ENCODE measurements at places on chromosomes 13 and 19. TPM values are rescaled to one million over a fixed set of nuclear protein-coding genes. Genes with fewer than 3 reads are reported as not detected.

DNA sequence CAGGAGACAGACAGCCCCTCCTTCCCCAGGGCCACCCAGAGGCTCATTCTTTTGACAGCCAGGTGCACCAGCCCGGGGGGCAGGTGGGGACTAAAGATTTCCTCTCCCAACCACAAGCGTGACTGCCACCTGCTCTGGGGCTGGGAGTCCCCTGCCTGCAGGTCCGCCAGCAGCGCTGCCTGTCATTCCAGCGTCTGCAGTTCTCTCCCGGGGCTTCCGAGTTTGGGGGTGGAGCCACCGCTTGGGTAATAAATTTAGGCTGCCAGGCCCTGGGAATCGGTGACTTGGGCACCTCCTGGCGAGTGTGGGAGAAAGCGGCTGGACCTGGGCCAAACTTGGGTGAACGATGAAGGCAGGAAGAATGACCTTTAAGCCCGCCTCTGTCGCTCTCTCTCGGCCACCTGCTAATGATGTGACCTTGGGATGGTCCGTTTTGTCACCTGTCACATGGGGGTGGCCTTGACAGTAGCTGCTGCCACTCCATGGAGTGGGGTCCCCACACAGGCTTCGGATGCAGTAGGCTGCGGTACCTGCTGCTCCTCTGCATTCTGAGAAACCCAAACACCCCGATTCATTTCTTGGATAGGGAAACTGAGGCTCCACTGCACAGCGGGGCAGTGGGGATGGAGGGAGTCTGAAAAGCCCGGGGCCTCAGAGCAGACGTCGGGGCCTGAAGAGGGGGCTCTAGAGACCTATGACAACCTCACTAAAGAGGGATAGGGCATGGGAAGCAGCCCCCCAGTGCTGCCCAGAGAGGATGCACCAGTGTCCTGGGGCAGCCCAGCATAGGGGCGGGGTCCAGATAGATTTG, 12.8 kb downstream of the FUT6 start:
- peak; percentile 58 for DNase-seq
- no peak overlapping the region for H3K27ac ChIP-seq
- no peaks in the 10 kb centered on the region for H3K27me3 ChIP-seq

DNA sequence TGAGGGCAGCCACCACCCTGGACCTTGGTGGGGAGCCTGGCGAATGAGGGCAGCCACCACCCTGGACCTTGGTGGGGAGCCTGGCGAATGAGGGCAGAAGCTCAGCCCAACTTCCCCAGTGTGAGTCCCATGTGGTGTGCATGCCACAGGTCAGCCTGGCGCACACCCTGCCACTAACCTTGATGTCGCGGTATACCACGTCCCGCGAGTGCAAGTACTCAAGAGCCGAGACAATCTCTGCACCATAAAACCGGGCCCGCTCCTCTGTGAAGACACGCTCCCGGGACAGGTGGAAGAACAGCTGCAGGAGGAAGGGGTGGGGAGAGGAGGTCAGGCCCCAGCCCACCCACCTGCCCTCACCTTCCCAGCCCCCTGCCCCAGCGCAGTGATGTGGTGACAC, 11.3 kb upstream of the CCNP start:
- H3K4me3 ChIP-seq: no peak overlapping the region
- no peaks in the 10 kb centered on the region for H3K27me3 ChIP-seq
- no peak overlapping the region for H3K27ac ChIP-seq
- no peaks in the 10 kb centered on the region for H3K4me1 ChIP-seq
- no peak for DNase-seq

The FPR3 gene
- not detected for total RNA-seq

The OR7C1 gene
- total RNA-seq: not detected

- DNase-seq: no peak
- no peak overlapping the region for H3K4me3 ChIP-seq
- H3K4me1 ChIP-seq: peaks cover 8% of the 10 kb centered on the region
- H3K36me3 ChIP-seq: peaks cover 3% of the 10 kb centered on the region
- no peaks in the 10 kb centered on the region for H3K27me3 ChIP-seq
- H3K27ac ChIP-seq: no peak overlapping the region
Measured at GRCh38 chr13:40211586-40211968, 454.9 kb downstream of the FOXO1 start.

GRCh38 chr19:48308631-48309586, 16.4 kb upstream of the EMP3 start:
- no peak overlapping the region for H3K4me3 ChIP-seq
- H3K36me3 ChIP-seq: no peaks in the 10 kb centered on the region
- H3K4me1 ChIP-seq: no peaks in the 10 kb centered on the region
- DNase-seq: no peak
- peaks cover 67% of the 10 kb centered on the region for H3K27me3 ChIP-seq

- H3K4me3 ChIP-seq: no peak overlapping the region
- H3K36me3 ChIP-seq: peaks cover 5% of the 10 kb centered on the region
- no peaks in the 10 kb centered on the region for H3K4me1 ChIP-seq
- no peak for DNase-seq
- H3K27me3 ChIP-seq: no peaks in the 10 kb centered on the region
Measured at GRCh38 chr13:23966691-23967615, 69.7 kb upstream of the C1QTNF9B start.

GRCh38 chr13:93716623-93717022, 490.0 kb downstream of the GPC6 start:
- H3K4me3 ChIP-seq: no peak overlapping the region
- no peaks in the 10 kb centered on the region for H3K36me3 ChIP-seq
- H3K27me3 ChIP-seq: no peaks in the 10 kb centered on the region
- H3K27ac ChIP-seq: no peak overlapping the region

GRCh38 chr13:98609756-98610155, 32.8 kb upstream of the STK24 start:
- no peaks in the 10 kb centered on the region for H3K4me1 ChIP-seq
- H3K27ac ChIP-seq: no peak overlapping the region
- no peak overlapping the region for H3K4me3 ChIP-seq
- no peaks in the 10 kb centered on the region for H3K36me3 ChIP-seq
- no peaks in the 10 kb centered on the region for H3K27me3 ChIP-seq

DNA sequence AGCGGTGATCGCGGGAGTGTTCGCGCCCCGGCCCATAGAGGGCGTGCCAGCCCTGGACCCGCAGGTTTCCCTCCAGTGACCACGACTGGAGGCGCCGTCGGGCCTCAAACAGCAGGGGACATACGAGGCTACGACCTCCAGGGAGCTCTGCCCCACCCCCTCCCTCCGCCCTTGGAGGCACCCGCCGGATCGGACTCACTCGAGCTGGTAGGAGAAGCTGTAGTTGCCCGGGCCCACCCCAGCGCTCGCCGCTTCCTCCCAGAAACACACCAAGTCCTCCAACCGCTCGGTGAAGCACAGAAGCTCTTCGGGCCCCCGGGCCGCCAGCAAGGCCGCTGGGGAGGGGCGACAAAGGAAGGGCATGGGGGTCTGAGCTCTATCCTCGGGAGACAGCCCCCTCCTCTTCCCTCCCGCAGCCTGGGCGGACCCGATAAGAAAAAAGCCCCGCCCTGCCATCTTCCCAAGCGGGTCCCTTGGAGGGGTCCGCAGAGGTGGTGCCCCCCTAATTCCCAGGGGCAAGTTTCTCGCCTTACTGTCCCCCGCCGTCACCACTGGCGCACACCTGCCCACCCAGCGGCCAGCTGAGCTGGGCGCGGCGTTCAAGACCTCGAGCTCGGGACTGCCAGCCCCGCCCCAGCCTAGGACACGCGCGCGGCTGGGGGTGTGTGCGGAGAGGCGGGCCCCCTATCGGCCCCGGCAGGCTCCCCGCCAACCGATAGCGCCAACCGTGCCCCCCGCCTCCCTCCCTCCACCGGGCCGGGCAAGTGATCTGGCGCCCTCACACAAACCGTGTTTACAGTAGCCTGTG, 1.0 kb downstream of the EPOR start:
- H3K4me1 ChIP-seq: peaks cover 21% of the 10 kb centered on the region
- H3K27ac ChIP-seq: peak overlapping the region; percentile 33
- DNase-seq: peak; percentile 73
- peak overlapping the region; percentile 80 for H3K4me3 ChIP-seq

- no peak for DNase-seq
- H3K27me3 ChIP-seq: no peaks in the 10 kb centered on the region
- H3K4me3 ChIP-seq: no peak overlapping the region
- no peaks in the 10 kb centered on the region for H3K4me1 ChIP-seq
Measured at GRCh38 chr13:89163096-89163495, 1491.9 kb downstream of the SLITRK5 start.

DNA sequence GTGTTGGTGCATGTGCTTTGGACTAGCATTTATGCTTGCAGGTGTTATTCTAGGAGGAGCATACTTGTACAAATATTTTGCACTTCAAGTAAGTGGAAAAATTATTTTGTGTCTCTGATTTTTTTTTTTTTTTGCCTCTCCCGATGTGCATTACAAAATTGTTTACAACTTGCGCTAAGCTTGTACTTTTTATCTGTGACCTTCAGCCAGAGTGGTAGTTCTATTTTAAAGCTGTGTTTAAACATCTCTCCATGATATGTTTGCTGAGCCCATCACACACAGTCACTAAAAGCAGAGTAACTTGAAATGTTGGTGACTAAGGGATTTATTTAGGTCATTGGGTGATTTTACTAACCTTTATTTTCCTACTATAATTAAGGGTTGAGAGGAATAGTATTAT, 20.8 kb downstream of the ITM2B start:
- no peaks in the 10 kb centered on the region for H3K27me3 ChIP-seq
- no peak for DNase-seq
- peaks cover 9% of the 10 kb centered on the region for H3K4me1 ChIP-seq
- no peak overlapping the region for H3K4me3 ChIP-seq
- H3K36me3 ChIP-seq: peaks cover 13% of the 10 kb centered on the region

GRCh38 chr19:1624458-1624857, 19.2 kb upstream of the UQCR11 start:
- DNase-seq: no peak
- H3K27ac ChIP-seq: no peak overlapping the region

DNA sequence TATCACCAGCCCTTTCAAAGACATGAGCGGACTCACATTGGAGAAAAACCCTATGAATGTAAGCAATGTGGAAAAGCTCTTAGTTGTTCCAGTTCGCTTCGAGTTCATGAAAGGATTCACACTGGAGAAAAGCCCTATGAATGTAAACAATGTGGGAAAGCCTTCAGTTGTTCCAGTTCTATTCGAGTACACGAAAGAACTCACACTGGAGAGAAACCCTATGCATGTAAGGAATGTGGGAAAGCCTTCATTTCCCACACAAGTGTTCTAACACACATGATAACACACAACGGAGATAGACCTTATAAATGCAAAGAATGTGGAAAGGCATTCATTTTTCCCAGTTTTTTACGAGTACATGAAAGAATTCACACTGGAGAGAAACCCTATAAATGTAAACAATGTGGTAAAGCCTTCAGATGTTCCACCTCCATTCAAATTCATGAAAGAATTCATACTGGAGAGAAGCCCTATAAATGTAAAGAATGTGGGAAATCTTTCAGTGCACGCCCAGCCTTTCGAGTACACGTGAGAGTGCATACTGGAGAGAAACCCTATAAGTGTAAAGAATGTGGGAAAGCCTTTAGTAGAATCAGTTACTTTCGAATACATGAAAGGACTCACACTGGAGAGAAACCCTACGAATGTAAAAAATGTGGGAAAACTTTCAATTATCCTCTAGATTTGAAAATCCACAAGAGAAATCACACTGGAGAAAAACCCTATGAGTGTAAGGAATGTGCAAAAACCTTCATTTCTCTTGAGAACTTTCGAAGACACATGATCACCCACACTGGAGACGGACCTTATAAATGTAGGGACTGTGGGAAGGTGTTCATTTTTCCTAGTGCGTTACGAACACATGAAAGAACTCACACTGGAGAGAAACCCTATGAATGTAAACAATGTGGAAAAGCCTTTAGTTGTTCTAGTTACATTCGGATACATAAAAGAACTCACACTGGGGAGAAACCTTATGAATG, 17.6 kb downstream of the ZNF791 start:
- H3K4me3 ChIP-seq: no peak overlapping the region
- no peaks in the 10 kb centered on the region for H3K4me1 ChIP-seq
- H3K27me3 ChIP-seq: no peaks in the 10 kb centered on the region
- peaks cover 44% of the 10 kb centered on the region for H3K36me3 ChIP-seq
- no peak overlapping the region for H3K27ac ChIP-seq

DNA sequence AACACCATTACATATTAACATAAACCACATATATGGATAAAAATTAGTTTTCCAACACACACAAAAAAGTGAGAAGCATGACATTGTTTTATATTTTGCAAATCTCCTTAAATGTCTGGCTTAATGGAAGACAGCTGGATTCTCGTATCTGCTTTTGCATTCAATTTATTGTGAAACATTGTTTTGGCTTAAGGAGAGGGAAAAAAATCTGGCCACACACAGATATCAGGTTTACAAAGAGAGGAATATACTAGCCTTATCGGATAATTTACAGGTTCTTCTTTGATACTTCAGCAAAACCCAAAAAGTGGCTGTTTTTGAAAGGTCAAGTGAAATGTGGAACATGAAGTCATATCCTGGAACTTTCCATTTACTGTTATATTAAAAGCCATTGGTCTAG, 523.5 kb upstream of the ARGLU1 start:
- no peak for DNase-seq
- no peaks in the 10 kb centered on the region for H3K4me1 ChIP-seq
- no peak overlapping the region for H3K27ac ChIP-seq
- no peaks in the 10 kb centered on the region for H3K27me3 ChIP-seq

The UBE2L5 gene
- not detected for total RNA-seq

The SERP2 gene
- total RNA-seq: not detected

DNA sequence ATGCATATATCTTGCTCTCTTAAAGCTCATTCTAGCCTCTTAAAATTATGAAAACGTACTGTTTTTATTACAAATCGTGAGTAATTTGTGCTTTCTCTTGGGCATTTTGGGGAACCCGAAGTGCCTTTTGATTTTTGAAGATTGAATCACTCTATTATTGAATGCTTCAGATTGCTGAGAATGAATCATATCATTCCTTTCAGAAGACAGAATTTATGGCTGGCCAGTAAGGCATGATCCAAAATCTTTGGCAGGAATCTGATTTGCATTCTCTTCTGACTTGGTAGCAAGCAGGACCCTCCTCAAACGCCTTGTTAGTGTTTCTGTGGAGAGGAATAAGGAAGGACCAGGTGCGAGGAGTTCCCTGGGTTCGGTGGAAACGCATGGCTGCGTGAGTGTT, 49.5 kb downstream of the STARD13 start:
- H3K27ac ChIP-seq: no peak overlapping the region
- peaks cover under 1% of the 10 kb centered on the region for H3K4me1 ChIP-seq
- no peak overlapping the region for H3K4me3 ChIP-seq

DNA sequence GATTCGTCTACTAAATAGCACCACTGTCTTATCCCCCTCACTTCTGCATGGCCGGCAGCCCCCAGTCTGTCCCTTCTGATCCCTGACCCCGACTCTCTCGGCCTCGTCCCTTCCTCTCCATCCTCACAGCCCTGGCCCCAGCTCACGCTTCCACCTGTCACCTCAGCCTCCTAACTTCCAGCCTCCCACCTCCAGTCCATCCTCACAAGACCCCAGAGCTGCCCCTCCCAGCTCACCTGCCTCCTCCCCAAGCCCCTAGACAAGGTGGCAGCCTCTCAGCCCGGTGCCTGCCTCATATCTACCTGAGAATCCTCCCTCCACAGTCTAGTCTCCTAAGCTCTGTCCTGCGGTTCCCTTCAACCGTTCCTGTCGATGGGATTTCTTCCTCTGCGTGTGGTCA, 10.0 kb downstream of the KCNC3 start:
- H3K27me3 ChIP-seq: no peaks in the 10 kb centered on the region
- H3K36me3 ChIP-seq: peaks cover 6% of the 10 kb centered on the region
- H3K4me1 ChIP-seq: peaks cover under 1% of the 10 kb centered on the region
- DNase-seq: no peak
- no peak overlapping the region for H3K27ac ChIP-seq

GRCh38 chr13:114237415-114238112, 2.9 kb downstream of the CDC16 start:
- no peaks in the 10 kb centered on the region for H3K27me3 ChIP-seq
- DNase-seq: no peak
- H3K4me3 ChIP-seq: no peak overlapping the region
- no peaks in the 10 kb centered on the region for H3K4me1 ChIP-seq
- H3K27ac ChIP-seq: no peak overlapping the region

The RXFP2 gene
- total RNA-seq: not detected

The CFAP97D2 gene
- not detected for total RNA-seq

Measured in Calu3 (cell line).